ENCODE measurements at places on chromosomes 5 and 9. TPM values are rescaled to one million over a fixed set of nuclear protein-coding genes. Genes with fewer than 3 reads are reported as not detected.
A peak's percentile ranks its signal among the peaks of the same experiment; 100 is the strongest.

- DNase-seq: peak; percentile 85
These were observed 73.1 kb downstream of the STK10 start for GRCh38 chr5:172114875-172115422.

DNA sequence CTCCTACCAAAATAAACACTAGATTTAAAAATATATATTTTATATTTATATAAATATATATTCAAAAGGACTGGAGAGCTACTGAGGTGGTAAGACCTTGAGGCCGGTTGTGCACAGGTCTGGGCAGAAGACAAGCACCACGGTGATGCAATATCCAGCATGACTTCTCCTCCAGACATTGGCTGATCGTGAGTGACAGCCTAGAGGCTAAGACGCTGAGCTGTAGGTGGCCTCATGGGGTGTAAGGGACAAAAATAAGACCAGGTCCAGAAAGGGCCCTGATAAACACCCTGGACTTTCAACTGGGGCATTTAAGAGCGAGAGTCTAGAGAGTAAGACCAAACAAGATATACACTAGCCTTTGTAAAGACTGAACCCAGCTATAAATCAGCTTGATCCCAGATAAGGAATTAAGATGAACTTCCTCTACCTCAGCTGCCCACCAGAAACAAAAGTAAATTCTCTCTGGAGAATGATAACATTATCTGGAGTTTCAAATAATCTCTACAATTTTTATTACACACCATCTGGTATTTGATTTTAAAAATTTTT, 14.2 kb upstream of the C5orf47 start:
- no peak for DNase-seq

DNA sequence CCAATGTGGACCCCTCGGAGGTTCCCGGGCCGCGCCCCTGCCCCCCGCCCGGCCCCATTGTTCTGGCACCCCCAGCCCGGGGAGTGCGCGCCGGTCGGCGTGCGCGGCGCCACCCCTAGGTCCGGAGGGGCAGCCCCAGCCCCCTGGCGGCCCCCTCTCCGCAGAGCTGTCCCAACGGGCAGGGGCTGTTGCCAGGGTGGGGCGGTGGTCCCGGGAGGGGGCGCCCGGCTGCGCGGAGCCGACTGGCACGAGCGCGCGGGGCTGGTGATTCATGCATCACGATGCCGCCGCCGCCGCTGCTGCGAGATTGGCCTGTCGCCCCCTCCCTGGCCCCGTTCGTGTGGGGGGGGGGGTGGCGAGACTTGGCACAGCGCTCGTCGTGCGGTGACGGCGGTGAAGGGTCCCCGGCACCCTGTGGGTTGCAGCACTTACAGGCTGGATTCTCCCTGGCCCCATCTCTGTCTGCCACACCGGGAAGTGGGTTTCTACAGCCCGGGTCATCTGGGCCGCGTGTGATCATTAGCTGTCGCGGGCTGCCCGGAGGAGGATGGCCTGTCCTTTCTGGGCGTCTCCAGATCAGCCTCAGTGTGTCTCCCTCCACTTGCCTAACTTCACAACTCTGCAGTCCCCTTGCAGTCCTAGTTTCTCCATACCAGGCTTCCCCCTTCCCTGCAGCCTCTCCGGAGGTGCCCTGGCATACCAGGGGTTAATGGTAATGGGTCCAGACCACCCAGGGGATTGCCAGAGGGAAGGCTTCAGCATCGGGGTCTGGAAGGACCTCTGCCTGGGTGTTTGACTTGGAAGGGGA, 858 bp downstream of the NCS1 start:
- no peak for DNase-seq

GRCh38 chr5:64979531-64979930, 210.8 kb downstream of the CWC27 start:
- DNase-seq: no peak

GRCh38 chr5:150508828-150509227, 897 bp downstream of the NDST1 start:
- no peak for DNase-seq

DNA sequence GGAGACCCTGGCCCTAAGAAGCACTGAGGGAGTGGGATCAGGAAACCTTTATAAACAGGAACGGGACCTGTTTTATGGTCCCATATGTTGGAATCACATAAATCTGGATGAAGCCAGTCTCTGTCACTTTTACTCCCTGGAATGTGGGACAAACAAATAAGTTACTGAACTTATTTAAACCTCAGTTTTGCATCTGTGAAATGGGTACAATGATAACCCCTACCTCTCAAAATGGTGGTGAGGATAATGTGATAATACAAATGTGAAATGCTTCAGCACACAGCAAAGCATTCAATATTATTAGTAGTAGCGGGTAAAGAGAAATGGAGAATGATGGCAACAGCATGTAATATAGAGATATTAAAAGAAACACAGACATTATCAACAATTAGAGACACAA, 298.9 kb downstream of the ZSWIM6 start:
- no peak for DNase-seq

DNA sequence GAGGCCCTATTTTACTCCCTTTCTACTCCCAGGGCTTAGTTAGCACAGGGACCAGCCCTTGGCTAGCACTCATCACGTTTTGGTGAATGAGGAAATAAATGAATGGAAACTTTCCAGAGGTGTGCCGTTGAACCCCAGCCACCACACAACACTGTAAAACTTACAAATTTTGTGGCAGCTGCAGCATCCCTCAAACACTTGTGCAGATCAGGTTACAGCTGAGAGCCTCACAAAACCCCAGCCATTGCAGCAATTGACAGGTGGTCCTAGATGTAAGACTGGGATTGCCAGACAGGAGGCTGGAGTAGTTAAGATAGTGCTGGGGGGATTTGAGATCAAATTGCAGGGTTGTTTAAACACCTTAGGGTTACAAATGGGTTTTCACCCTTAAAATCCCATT, 482.2 kb upstream of the KIF2A start:
- no peak for DNase-seq

GRCh38 chr5:5615569-5615968, 193.1 kb downstream of the ICE1 start:
- DNase-seq: no peak

DNA sequence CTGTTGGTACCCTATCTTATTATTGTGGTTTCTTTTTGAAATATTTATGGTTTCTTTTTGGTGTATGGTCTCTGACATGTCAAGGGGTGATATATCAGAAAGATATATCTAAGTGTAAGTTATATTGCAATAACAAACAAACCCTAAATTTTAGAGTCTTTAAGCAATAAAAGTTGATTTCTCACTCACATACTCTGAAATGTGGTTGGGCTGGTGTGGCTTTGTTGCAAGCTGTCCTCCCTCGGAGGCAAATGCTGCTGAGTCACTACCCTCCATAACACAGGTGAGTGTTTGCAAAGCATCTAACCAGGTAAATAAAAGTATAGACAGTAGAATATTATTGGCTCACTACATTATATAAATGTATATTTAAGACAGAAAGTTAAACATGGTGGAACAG, 253.2 kb downstream of the CDH18 start:
- no peak for DNase-seq

- DNase-seq: no peak
These were observed 131.1 kb upstream of the MOCS2 start for GRCh38 chr5:53240661-53241060.

DNA sequence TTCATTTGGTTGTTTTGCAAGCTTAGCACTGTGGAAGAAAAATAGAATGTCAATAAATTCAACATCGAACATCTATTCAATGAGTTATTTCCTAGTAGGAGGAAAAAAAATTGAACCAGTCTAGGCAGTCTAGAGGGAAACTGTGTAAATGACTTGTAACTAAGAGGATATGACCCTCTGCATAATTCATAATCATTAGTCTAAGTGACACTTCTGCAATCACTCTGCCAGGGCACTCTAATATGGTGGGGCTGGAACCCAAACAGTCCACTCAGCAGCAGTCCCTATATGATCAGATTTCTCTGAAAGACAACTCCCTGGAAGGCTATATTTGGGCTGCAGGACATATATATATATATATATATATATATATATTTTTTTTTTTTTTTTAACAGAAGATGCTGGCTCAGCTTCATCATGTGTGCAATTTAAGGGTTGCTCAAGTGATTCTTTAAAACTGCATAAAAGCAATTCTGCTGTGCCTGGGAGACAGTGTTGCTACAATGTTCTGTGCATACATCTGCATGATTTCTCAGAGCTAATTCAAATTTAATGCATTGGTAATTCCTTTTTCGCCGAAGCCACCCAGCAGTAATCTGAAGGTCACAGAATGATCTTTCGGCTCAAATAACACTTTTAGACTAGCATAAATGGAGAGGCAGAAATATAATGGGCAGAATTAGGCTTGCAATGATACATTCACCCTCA, 482.1 kb upstream of the ZNF608 start:
- no peak for DNase-seq

- no peak for DNase-seq
These were observed 25.8 kb downstream of the ZBTB34 start for GRCh38 chr9:126886034-126886822.

Gene GABRB2
- total RNA-seq: not detected

Gene EIF4E1B
- not detected for total RNA-seq

Gene PCDHA6
- not detected for total RNA-seq
